ENCODE measurements at places on chromosomes 4 and X.

DNA sequence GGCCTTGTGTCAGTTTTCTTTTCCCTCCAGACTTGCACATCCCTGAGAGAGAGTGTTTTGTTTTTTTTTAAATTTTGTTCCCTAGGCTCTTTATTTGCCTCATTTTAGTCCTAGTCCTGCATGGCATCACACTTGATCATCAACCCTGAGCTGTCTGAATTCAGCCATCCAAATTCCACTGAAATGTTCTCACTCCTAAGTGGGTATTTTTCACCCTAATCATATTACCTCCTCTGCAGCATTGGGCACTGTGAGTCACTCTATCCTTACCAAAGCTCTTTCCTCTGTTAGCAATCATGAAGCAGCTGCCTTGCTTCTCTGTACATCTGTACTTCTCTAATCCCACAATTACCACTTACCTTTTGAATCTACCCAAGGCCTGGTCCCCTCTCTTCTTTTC is 356.6 kb upstream of the MAGEB2 start:
- H3K4me3 ChIP-seq = no peak overlapping the region
- H3K4me1 ChIP-seq = no peaks in the 10 kb centered on the region
- no peak overlapping the region for H3K27ac ChIP-seq
- H3K36me3 ChIP-seq = no peaks in the 10 kb centered on the region

DNA sequence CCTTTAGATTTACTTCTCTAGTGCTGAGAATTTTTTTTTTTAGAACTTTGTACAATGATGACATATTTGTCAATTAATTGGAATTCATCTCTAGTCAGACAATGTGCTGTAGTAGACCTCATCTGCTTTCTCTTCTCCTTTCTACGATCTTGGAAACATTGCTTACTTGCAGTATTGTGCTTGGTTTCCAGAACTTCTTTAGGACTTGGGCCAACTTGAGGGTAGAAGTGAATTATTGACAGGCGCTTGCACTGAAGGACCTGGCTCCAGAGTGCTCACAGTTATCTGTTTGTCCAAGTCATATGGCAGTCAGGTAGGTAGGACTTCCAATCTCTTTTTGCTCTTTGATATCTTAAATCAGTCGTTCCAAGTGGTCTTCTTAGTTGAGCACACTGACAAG is 39.6 kb downstream of the FNIP2 start:
- no peak for DNase-seq
- H3K36me3 ChIP-seq = peaks cover 2% of the 10 kb centered on the region
- H3K27ac ChIP-seq = peak overlapping the region; percentile 1
- H3K27me3 ChIP-seq = no peaks in the 10 kb centered on the region
- no peak overlapping the region for H3K4me3 ChIP-seq
- H3K4me1 ChIP-seq = peaks cover 47% of the 10 kb centered on the region

DNA sequence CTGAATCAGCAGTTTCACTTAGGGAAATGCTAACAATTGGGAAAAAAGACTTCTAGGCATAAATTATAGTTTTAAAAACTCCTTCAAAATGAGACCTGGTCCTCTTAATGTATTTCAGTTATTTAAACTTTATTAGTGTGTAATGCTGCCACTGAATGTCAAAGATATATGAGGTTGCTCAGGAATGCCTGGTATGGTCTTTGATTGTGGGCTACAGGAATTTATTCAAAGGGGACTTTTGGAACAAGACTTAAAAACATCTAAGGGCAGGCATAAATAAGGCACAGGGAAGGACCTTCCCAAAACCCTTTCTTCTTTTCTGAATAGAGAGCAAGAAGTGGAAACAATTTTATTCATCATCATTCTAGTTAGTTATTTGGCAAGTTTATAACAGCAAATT is 439.1 kb downstream of the TLL1 start:
- no peaks in the 10 kb centered on the region for H3K27me3 ChIP-seq
- H3K4me3 ChIP-seq = no peak overlapping the region
- no peak for DNase-seq
- no peaks in the 10 kb centered on the region for H3K4me1 ChIP-seq
- H3K27ac ChIP-seq = no peak overlapping the region

DNA sequence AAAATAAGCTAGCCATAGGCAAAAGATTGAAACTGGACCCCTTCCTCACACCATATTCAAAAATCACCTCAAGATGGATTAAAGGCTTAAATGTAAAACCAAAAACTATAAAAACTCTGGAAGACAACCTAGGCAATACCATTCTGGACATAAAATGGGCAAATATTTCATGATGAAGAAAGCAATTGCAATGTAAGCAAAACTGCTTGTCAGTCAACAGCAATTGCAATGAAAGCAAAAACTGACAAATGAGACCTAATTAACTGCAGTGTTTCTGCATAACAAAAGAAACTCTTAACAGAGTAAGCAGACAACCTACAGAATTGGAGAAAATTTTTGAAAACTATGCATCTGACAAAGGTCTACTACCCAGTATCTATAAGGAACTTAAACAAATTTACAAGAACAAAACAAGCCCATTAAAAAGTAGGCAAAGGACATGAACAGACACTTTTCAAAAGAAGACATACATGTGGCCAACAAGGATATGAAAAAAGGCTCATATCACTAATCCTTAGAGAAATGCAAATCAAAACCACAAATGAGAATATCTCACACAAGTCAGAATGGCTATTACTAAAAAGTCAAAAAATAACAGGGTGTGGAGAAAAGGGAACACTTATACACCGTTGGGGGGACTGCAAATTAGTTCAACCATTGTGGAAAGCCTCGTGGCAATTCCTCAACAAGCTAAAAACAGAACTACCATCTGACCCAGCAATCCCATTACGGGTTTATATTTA is 46.7 kb downstream of the CFAP299 start:
- no peak overlapping the region for H3K4me3 ChIP-seq
- no peak for DNase-seq
- no peaks in the 10 kb centered on the region for H3K36me3 ChIP-seq
- H3K27ac ChIP-seq = no peak overlapping the region
- no peaks in the 10 kb centered on the region for H3K4me1 ChIP-seq
- no peaks in the 10 kb centered on the region for H3K27me3 ChIP-seq

DNA sequence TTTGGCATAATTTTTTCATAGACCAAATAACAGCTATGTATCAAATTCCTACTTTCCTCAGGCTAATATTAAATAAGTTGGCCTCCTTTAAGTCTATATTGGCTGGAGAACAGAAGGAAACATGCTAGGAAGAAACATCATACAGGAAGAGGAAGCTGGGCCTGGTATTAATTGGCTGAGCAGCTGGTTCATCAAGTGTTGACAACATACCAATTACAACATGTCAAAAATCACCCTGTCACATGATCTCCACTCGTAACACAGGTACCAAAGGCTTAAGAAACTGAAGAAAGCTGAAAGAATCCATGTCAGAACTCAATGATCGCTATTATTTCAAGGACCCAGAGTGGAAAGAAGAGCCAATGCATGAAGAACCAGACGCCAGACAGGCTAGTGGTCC is 10.5 kb downstream of the WDFY3 start:
- H3K27me3 ChIP-seq = no peaks in the 10 kb centered on the region
- no peaks in the 10 kb centered on the region for H3K4me1 ChIP-seq
- no peak for DNase-seq

DNA sequence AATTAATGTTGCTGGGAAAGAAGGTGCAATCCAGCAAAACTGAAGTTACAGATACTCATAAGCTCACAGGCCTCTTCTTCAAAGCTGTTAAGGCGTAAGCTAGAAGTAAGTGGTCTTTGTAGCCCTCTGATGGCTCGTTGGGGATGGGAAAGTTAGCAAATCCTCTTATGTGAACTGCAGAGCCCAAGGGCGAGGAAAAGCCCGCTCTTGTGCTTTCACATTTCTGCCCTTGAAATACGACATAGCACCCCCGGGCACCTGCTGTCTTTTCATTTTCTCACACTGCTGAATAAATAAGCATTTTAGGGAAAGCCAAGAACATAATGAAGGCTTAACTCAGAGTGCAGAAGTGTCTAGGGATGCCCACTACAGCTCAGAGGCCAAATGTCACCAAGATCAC is 73.1 kb upstream of the SORBS2 start:
- H3K27me3 ChIP-seq = peaks cover 4% of the 10 kb centered on the region
- H3K4me3 ChIP-seq = no peak overlapping the region
- no peaks in the 10 kb centered on the region for H3K4me1 ChIP-seq
- H3K36me3 ChIP-seq = no peaks in the 10 kb centered on the region
- H3K27ac ChIP-seq = no peak overlapping the region

Measured in activated naive CD8-positive, alpha-beta T cell treated with anti-CD3 and anti-CD28 coated beads, Interleukin-2, amount 50 U/mL, for 24 hours (primary cell).